ENCODE measurements at places on chromosomes 3 and 15. TPM values are rescaled to one million over a fixed set of nuclear protein-coding genes. Genes with fewer than 3 reads are reported as not detected.

The ZDHHC23 gene
- total RNA-seq, result 3.8 TPM

The STRC gene
- total RNA-seq, result under 0.01 TPM

The TMC3 gene
- not detected for total RNA-seq

DNA sequence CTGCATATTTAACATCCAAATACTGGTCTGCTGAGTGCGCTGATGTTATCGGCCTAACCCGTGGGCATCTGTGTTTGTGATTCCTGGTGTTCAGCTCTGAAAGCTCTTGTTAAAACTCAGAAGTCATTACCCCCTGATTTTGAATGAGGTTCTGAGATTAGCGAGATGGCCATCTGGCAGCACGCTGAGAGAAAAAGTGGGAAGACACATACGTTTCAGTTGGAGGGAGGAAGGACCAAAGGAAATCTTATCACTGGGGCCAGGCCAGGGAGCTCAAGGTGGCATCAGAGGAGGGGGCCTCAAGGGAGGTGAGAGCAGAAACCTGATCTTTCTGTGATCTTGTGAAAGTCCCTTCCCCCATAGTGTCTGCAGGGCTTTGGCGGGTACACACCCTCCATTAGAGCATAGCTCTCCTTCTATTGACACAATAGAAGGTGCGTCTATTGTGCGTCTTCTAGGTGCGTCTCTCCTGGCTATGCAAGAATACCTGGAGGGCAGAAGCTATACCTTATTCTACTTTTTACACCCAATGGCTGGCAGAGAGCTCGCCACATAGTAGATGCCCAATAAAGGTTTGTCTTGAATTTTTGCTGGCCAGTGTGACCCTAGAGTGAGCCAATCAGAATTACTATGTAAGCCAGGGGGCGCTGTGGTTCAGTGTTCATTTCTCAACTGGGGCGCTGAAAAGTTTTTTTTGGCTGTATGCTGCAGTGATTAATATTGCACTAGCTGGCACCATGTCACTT lies 182.4 kb downstream of the SHQ1 start:
- peak; percentile 60 for DNase-seq

- no peak for DNase-seq
Observed at GRCh38 chr3:141328286-141329166, 39.8 kb upstream of the ZBTB38 start.

DNA sequence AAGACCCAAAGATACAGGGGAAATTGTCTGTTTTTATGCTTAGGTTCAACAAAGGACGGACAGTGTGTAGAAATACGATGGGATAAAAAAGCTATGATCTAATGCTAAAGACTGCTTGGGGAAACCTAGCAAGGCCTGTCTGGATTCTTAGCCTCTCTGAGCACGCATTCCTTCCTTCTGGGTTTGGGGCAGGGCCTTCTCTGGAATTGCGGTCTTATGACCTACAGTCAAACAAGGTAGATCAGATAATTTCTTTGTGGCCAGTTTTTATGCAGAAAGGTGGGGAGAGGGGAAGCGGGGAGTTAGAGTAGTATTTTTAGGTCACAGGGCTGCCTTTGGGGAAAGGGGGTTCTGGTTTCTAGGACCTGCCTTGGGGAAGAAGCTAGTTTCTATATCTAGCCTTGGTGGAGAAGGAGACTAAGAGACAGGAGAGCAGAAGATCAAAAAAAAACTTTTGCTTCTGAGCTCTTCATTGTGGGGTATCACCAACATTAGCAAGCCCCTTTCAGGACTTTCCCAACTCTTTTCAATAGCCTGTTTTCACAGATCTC lies 39.1 kb upstream of the LIPC start:
- DNase-seq, result no peak

DNA sequence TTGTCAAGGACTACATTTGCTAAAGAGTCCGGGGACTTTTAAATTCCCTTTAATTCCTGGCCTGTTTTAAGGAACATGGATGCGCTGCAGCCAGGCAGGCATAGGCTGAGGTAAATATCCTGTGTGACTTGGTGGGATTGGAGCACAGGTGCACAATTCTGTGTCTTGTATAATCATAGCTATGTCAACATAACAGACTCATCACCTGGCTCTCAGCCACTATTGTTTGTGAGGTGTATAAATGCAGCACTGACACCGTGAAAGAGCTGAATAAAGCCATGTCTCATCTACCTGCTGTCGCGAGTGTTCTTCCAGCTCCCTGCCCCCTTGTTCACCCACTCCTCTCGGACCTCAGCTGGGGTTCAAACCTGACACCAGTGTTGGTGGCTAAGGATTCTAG lies 109.7 kb downstream of the MFSD1 start:
- peak; percentile 12 for DNase-seq

GRCh38 chr15:93146196-93146595 lies 57.2 kb upstream of the RGMA start:
- DNase-seq, result no peak

GRCh38 chr3:76841747-76842146 lies 198.2 kb upstream of the ROBO2 start:
- DNase-seq, result no peak

DNA sequence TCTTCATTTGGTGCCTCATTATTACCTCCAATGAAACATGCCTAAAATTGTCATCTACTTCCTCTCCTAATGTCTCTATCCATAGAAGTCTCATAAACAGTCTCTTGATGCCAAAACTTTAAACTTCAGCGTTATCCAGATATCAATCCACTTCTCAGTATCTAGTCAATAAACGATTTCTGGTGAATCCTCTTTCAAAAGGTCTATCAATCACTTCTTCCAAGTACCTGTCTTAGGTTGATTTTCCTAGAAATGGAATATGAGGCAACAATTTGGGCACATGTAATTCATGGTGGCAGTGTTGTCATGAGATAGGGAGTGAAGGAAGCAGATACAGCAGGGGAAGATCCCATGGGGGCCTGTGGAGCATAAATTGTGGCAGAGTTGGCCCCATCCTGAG lies 348.5 kb upstream of the POU1F1 start:
- DNase-seq, result no peak

GRCh38 chr3:184546252-184546651 lies 15.3 kb upstream of the EPHB3 start:
- no peak for DNase-seq

Data from GM23248 (cell line).